ENCODE measurements at places on chromosomes 2 and 18. TPM values are rescaled to one million over a fixed set of nuclear protein-coding genes. Genes with fewer than 3 reads are reported as not detected.

Gene OSR1
- total RNA-seq, result not detected

Gene CXCR4
- total RNA-seq, result 97.6 TPM

Gene PIK3C3
- total RNA-seq, result 42.4 TPM

Gene RELCH
- 40.3 TPM for total RNA-seq

Gene PJVK
- total RNA-seq, result 2.3 TPM

Gene MATN3
- not detected for total RNA-seq
